Mucosa of descending colon (tissue), 3 donors: ENCODE measurements at places on chromosomes 7 and 10.

DNA sequence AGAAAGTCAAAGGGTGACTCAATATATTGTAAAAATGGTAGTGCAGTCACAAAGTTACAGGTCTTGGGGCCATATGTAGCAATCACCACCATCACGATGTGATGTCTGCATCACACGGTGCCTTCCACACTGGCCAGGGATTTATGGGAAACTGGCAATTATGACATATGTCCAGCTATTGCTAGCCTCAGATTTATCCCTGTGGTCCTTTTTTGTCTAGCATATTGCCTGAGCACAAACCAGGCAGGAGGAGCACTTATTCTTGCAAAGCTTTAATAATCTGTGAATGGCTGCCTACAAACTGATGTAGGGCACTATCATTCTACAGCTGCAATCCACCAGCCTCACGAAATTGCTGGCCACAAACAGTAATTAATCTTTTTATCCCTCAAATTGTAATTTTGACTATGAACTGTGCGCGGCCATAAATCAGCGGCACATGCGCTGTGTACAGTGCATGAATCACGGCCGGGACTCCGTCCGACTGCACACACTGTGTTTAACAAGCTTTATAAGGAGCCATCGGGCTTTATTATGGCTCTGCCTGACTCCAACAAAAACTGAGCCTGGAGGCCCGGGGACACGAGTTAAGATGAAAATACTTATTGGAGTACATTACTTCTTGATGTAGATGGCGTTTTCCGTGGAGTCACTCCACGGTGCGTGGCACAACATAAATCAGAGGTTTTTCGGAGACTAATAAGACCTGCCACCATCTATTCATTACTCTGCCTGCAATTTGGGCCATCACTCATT lies 115.2 kb downstream of the EBF3 start:
- no peak for DNase-seq

DNA sequence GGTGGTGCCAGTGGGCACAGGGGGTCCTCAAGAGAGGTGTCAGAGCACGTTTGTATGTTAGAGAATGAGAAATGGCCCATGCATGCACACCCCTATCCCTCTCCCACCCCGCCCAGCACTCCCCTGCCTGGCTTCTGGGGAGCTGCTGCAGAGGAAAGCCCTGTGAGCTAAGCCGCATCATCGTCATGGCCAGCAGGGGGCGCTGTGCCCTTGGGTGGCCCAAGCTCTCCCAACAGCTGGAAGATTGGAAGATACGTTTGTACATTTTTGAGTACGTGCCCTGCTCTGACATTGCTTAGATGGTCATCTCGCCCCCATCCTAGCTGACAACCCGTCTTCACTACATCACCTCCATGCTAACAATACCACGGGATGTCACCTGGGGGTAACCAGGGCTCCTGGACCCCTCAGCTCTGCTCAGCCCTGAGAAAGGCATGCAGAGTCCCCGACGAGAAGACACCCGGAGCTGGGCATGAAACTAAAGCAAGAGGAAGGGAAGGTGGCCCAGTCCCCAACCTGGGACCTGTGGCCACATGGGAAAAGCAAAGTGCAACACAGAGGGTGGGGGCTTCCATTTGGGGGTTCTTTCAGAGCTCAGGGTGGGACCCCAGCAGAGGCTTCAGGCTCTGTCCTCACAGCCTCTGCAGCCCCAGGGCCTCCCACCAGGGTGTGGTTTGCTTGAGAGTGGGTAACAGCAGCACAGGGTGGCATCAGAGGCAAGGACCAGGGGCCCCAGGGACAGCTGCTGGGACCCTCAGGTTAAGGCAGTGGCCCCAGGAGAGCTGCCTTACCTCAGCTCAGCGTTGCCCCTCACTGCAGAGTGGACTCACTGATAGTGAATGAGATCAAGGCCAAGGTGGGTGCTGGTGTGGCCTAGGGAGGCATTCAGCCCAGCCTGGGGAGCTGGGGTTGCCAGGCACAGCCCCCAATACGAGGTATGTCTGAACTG lies 136.6 kb downstream of the PTPN20 start:
- peak; percentile 77 for DNase-seq

DNA sequence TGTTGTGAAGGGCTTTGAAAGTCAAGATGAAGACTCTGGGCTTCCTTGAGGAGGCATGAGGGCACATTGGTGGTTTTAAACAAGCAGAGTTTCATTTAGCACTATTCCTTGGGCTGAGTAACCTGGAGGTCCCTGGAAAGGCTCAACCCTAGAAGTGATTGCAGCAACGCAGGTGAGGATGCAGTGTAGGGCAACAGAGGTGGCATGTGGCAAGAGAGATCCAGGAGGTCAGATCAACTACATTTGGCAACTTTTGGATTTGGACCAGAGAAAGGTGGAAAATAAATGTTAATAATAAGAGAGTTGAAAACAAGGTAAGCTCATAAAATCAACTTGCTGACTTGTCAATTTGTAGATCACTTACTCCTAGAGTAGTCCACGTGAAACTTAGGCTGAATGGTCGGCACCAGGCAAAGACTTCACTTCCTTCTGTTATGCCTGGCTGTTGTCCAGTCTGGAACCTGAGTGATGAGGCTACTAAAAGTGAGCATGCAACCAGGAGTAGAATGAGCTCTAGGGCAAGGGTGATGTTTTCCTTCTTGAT lies 414.6 kb upstream of the ZMIZ1 start:
- no peak for DNase-seq

DNA sequence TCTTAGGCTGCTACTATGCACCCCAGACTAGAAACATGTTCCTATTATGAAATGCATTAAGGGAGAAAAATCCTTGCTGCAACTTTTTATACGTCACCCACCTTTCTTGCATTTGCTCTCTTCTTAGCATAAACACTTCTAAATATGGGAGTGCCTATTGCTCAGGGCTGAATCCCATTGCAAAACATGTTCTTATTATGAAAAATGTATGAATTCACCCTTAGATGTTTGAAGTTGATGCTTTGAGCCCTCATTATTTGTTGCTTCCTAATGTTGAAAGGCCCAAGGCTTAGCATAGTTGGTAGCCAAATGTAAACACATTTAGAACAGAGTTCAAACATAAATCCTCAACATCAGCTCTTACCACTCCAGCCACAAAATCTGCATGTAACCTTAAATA lies 52.8 kb downstream of the BMPER start:
- DNase-seq = no peak

DNA sequence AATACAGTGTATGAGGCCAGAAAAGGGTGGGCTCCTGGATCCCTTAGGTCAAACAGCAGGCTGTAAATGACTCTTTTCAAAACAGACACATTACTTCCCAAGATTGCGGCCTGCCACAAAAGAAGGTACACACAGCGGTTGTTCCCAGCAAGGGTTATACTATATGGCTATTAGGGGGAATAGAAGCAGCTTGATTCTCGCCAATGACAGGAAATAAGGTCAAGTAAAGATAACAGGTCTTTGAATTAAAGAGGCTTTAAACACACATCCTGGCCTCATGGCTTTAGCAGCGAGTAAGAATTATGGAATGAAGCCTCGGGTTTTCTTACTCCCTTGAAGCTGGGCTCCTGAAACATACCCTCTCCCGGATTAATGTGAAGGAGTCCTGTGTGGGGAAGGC lies 58.3 kb downstream of the CYP26A1 start:
- DNase-seq = no peak

GRCh38 chr7:70347463-70348254 lies 749.4 kb downstream of the AUTS2 start:
- no peak for DNase-seq

DNA sequence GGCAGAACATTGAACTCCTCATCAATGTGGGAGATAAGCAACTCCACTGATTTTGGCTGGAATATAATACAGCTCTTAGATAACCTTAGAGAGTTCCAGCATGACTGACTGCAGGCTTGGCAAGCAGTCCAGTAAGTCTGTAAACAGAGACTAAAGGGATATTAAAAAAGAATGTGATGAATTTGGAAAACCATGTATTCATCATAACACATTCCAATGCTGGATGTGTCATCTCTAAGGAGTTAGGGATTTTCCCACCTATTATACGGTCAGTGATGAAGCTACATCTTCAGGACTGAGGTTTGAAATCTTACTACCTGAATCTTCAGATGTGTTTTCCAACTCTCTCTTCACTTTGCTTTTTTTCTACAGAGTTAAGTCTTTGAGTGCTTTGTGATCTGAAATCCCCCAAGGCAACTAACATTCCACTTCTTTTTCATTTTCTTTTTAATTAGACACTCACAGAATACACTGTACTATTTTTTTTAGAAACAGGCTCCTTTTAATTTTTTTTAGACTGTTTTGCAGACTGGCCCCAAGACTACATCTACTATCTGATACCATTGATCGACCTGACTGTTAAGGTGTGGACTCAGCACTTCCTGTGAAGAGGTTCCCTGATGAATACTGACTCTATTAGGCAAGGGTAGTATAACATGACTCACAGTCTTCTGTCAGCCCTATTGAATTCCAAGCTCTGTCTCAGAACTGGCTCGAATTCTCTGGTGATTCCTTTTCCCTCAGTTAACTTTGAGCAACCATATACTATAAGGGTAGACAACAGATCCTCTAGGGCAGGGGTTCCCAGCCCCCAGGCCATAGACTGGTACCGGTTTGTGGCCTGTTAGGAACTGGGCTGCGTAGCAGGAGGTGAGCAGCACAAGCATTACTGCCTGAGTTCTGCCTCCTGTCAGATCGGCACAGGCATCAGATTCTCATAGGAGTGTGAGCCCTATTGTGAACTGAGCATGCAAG lies 678.2 kb downstream of the GRM8 start:
- DNase-seq = no peak

GRCh38 chr7:50684713-50685075 lies 98.0 kb downstream of the GRB10 start:
- no peak for DNase-seq

- DNase-seq = no peak
These were observed 17.0 kb upstream of the RALA start for GRCh38 chr7:39606352-39606751.
